ENCODE measurements at places on chromosomes 5 and 9.

DNA sequence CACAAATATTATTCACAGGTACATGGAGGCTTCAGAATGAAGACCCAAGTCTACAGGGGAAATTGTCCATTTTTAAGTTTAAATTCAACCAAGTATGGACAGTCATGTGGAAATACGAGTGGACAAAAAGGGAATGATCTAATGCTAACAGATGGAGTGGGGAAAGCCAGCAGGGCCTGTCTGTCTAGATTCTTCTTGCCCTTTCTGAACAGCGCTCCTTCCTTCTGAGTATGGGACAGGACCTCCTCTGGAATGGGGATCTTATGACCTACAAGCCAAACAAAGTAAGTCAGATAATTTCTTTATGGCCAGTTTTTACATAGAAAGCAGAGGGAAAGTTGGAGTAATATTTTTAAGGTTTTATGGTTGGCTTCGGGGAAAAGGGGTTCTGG, 119.8 kb upstream of the NEK6 start:
- no peak for DNase-seq

DNA sequence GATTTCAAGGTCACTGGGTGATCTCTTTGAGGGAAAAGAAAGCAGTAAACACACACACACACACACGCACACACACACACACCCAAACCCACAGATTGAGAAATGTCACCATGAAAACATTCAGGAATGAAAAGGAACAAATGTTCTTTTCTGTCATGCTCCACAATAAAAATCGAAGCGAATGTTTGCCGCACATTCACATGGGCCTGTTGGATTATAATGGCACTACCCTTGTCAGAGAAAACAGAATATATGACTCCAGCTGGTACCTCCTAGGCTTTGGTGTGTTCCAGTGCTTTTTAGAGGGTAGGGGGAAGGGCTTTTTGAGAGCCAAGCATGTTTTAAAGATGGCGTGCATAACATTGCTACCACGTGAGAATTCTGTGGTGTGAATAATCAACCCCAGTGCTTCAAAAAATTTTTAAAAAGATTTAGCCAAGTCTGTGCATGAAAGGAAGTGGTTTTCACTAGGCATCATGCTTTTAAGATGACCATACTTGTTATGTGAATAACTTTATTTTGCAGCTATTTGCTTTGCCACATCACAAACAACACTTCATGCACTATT, 120.8 kb upstream of the ZNF608 start:
- DNase-seq = peak; percentile 50

DNA sequence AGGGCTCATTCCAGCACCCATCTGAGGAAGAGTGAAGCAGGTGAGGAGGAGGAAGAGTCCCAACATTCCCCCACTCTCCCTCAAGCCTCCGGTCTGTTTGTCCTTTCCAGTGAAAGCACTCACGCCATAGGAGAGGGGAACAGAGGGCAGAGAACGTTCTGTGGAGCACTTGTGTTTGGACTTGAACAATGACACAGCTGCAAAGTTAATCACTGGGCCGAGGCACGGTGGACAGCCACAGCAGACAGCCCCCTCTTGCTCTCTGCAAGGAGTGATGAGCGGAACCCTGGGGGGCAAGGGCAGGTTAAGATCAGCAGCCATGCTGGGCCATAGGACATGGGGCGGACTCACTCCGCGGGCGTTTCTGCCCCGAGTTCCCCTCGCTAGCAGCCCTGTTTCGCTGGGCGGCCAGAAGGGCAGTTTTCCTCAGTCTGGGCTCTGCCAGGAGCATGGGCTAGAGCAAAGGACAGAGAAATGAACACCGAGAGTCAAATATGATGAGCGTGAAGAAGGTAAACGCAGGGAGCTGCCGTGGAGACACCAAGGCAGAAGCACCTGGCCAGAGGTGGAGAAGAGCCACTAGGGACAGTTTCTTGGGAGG, 185.7 kb downstream of the GAPVD1 start:
- DNase-seq = no peak

DNA sequence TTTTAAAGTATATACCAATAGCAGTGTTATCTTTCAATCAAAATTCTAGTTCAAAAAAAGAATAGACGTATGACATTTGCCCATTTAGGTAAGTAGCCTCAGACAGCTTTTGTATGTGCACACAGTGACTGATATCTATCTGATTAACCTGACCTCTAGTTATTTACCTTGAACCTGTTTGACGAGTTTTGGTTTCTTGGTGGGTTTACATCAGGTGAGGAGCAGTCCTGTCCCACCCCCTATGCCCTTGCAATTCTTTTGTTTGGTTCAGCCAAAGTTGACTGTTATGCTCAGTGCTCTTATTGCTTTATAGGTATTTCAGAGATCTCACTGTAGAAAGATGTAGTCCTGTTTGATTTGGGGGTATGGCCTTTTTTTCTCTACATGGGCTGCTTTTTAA, 147.2 kb downstream of the ISOC1 start:
- DNase-seq = no peak

GRCh38 chr9:129009584-129010141, 18.5 kb downstream of the SH3GLB2 start:
- DNase-seq = no peak

GRCh38 chr9:22044583-22044982, 35.5 kb upstream of the CDKN2B start:
- DNase-seq = peak; percentile 40

DNA sequence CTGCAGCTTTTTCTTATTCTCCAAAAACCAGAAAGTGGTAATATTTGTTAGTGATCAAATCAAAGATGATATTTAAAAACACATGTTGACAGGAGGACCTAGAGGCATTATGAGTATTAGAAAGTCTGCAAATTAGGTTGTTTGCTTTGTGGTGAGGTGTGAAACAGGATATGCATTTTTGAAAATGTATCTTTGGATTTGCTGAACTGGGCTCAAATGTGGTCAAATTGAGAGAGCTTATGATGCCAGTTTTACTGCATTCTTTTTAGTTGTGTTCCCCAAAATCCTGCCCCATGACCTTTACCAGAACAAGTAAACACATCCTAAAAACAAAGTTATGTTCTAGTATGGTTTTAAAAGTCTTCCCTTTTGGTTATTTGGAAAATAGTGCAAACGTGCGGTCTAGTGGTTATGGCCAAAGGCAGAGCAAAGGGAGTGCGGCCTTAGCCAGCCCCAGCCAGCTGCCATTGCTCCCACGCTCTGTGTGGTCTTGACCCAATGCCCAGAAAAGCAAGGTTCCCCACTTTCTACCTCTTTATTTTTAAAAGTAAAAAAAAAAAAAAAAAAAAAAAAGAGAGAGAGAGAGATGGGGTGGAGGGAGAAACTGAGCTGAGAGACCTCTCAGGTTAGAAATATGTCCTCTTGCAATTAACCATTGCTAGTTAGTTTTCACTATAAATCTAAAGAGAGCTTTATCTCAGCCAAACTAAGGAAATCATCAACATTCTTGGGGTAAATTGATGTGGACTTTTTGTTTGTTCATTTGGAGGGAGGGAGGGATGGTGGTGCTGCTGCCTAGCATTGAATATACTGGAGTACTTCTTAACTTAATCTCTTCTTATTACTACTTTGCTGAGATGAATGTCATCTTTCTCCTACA, 176.6 kb downstream of the ARHGAP26 start:
- DNase-seq = no peak

DNA sequence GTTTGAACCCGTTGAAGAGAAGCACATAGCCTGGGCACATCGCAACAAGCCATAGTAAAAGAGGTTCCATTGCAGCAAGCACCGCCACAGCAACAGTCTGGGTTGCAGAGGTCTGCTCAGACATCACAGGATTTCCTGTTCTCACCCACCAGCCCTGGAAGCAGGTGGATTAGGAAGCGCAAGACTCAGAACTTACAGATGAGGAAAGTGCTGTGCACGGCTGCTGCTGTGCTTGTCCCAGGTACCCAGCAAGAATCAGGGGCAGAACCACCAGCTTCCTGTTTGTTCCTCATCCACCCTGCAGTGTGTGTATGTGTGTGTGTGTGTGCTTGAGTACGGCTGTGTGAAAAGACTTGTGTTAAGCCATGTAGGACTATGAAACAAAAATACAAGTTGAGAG, 124.7 kb upstream of the IRX2 start:
- no peak for DNase-seq

DNA sequence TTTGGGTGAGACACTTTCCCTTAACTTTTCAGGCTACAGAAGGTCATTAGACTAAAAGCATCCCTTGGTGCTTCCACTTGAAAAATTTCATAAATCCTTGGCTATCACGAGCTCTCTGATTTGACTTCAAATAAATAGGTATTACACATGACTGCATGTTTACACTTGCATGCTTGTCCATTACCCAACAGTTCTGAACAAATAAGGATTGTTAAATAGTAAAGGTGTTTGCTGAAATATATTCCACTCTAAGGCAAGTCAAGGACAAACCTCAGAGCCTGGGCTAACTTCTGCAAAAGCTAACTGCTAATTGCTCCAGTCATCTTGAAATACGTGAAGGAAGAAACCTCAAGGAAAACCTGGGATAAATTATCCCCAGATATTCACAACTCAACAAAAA, 14.5 kb downstream of the FBXW2 start:
- no peak for DNase-seq

GRCh38 chr5:78972654-78973428, 12.3 kb downstream of the ARSB start:
- no peak for DNase-seq

- DNase-seq = no peak
Measured at GRCh38 chr9:130884542-130885483, 11.8 kb downstream of the QRFP start.

DNA sequence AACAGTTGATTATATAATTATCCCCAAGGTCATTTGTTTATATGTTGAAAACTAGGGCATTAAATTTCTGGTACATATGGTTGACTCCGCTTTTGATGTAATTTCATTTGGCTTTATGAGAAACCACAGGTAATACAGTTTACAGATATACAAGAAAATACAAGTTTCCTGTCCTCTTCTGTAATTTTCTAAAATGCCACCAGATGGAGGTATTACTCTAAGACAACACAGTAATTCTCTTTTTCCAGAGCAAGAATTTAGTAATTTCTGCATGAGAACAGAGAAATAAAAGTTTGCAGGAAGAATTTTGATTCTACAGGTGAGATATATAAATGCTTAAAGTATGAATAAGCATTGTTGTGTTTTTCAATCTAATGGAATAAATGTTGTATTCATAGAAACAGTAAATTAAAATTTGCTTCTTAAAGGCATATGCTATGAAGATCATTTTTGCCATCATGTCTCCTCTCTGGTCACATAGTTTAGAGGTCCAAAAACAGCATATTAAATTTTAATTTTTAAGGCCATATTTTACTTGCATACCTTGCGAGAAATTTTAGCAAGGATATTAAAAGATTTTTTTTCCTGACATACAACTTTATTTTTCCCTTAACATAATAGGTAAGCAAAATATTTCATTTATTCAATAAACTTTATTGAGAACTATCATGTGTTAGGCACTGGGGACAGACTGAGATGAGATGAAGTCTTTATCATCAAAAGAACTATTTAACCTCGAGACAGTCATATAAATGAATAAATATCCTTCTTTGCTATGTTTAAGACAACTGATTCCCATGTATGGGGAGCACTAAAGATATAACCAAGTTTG, 22.7 kb downstream of the CHD1 start:
- no peak for DNase-seq

DNA sequence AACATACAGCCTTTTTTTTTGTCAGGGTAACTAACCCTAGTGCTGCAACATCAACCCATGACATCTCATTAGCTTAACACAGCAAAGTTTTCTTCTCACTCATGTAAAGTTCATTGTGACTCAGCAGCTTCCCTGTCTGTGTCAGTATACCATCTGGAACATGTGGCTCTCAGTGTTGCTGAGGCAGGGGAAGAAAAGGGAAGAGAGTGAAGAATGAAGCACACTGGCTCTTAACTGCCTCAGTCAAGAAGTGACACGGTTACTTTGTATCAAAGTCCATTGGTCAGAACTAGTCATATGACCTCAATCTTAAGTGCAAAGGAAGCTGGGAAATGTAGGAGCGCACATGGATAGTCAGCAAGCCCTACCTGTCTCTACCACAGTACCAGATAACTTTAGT, 185.0 kb upstream of the ELL2 start:
- peak; percentile 46 for DNase-seq

GRCh38 chr5:134851307-134851923, 5.6 kb downstream of the C5orf24 start:
- DNase-seq = no peak

GRCh38 chr5:148740966-148741742, 85.3 kb upstream of the ADRB2 start:
- peak; percentile 34 for DNase-seq

DNA sequence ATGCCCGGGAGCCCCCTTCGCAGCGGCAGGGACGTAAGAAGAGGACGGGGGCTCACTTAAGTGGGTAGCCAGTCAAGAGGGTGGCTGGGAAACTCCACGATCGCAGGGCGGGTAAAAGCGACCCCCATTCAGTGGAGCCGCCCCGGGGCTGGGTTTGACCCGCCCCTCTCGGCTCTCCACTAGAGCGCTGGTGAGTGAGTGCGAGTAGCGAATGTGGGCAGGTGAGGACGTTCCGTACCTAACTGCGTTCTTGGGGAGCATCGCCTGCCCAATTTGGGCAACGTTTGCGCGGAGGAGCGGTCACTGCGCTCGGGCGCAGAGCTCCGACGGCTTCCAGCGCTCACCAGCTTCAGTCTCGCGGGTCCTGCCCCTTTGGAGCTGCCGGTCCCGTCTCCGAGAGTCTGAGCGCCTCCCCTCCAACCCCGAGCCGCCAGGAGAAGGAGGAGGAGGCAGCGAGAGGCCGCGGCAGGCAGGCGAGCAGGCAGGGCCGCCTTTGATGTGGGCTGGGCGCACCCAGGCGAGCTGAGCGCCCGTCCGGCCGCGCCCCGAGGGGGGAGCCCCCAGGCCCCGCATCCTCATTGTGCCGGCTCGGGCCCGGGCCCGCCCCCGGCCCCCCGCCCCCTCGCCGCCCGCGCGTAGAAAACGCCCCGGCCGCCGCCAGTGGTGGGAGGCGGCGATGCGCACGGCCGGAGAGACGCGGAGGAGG, at the start of gene FGF18:
FGF18 (plus strand) TSS at position 666 of the 706 bp plus-strand sequence. CDS start 553 bp downstream, outside the sequence.
- peak; percentile 67 for DNase-seq

- DNase-seq = no peak
Measured at GRCh38 chr5:142366007-142366406, 41.2 kb upstream of the SPRY4 start.

GRCh38 chr9:20646656-20647055, 24.4 kb upstream of the MLLT3 start:
- no peak for DNase-seq

DNA sequence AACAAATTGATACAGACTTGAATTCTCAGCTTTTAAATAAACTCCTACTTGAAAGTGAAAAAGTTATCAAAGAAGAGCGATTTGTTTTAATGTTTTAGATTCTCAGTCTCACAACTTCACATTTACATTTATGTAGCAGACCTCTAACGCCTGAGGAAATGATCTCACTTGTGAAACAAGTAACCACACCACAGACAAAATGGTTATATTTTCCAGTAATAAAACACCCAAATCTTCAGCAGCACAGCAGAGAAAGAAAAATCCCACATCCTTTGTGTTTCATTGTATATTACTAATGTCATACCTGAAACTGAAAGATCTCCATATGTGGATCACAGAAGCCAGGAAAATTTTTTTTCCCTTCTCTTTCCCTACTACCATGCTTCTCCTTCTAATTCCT, 29.8 kb upstream of the GZMA start:
- DNase-seq = no peak
